SJSA1 (cell line): ENCODE measurements at places on chromosomes 7 and 10. TPM values are rescaled to one million over a fixed set of nuclear protein-coding genes. Genes with fewer than 3 reads are reported as not detected.

Gene ZNF518A
- 3.1 and 8.0 TPM in 2 replicates for total RNA-seq

Gene EBLN1
- not detected in 2 replicates for total RNA-seq

GRCh38 chr10:113441220-113441619 is 111.6 kb upstream of the HABP2 start:
- no peak for DNase-seq
- H3K36me3 ChIP-seq: no peaks in the 10 kb centered on the region
- no peak overlapping the region for H3K4me3 ChIP-seq
- H3K27me3 ChIP-seq: peaks cover 3% of the 10 kb centered on the region; the same call in 1 of the 2 replicates
- no peaks in the 10 kb centered on the region for H3K4me1 ChIP-seq
- H3K27ac ChIP-seq: no peak overlapping the region

DNA sequence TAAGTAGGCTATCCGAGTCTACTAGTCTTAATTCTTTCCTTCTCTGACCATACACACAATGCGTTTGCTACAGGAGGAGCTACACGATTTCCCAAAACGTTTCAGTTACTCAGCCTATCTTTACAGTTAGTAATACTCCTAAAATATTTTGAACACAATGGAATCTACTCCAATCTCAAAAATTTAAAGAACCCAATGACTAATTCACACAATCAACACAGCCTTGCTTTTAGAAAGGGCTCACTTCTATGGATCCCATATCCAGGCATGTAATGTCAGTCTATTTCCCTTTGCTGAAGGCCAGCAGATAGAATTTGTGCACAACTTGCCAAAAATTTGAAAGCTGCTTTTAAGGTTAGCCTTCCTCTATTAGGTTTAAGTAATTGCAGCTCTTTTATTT is 107.2 kb downstream of the VPS41 start:
- no peak overlapping the region for H3K4me3 ChIP-seq
- no peaks in the 10 kb centered on the region; the same call in 1 of the 2 replicates for H3K4me1 ChIP-seq
- no peak for DNase-seq

GRCh38 chr10:58016614-58017013 is 251.1 kb downstream of the IPMK start:
- H3K4me1 ChIP-seq: 0 out of 2 replicates have a peak, but pooled peaks cover 3% of the 10 kb centered on the region
- H3K4me3 ChIP-seq: no peak overlapping the region

DNA sequence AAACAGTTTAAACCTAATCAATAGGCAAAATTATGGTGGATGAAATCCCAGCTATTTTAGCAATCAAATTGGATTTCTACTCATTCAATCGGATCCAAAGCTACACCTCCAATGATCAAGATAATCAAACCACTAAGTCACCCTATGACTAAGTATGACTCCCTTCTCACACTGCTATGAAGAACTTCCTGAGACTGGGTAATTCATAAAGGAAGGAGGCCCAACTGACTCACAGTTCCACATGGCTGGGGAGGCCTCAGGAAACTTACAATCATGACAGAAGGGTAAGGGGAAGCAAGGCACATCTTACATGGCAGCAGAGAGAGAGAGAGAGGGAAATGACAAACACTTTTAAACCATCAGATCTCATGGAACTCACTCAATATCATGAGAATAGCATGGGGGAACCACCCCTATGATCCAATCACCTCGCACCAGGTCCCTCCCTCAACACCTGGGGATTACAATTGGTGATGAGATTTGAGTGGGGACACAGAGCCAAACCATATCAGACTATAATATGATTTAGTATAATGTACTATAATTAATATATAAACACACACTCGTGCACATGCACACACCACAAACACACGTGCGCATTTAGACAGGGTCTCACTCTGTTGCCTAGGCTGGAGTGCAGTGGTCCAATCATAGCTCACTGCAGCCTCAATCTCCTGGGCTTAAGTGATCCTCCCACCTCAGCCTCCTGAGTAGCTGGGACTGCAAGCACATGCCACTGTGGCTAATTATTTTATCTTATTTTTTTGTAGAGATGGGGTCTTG is 213.6 kb upstream of the FOXK1 start:
- DNase-seq: no peak
- no peak overlapping the region for H3K27ac ChIP-seq
- H3K36me3 ChIP-seq: no peaks in the 10 kb centered on the region
- H3K4me3 ChIP-seq: no peak overlapping the region
- no peaks in the 10 kb centered on the region for H3K27me3 ChIP-seq
- H3K4me1 ChIP-seq: no peaks in the 10 kb centered on the region; the same call in 1 of the 2 replicates

GRCh38 chr10:130782467-130782866 is 529.1 kb downstream of the TCERG1L start:
- H3K36me3 ChIP-seq: no peaks in the 10 kb centered on the region
- no peak overlapping the region for H3K27ac ChIP-seq
- H3K4me1 ChIP-seq: no peaks in the 10 kb centered on the region
- no peaks in the 10 kb centered on the region for H3K27me3 ChIP-seq
- no peak overlapping the region for H3K4me3 ChIP-seq
